ENCODE measurements at places on chromosomes 6 and 20. TPM values are rescaled to one million over a fixed set of nuclear protein-coding genes. Genes with fewer than 3 reads are reported as not detected.

DNA sequence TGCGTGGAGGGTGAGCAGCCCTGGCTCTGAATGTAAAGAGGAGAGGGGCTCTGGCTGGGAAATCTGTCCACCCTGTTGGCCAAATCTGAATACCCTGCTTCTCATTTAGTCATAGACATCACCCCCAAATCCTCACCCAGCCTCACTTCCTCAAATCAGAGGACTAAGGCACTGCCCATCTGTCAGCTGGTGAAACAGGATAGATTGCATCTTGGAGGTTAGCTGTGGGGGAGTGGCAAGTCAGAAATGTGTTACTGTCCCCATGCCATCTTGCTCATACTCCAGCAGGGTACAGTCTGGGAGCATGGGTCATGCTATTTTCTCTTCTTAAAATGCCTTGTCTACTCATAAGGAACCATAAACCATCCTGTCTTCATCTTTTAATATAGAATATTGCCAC lies 9.5 kb upstream of the DTNBP1 start:
- no peak for DNase-seq

- DNase-seq: peak; percentile 31
Observed at GRCh38 chr20:63890201-63890576, 4.7 kb upstream of the DNAJC5 start.

DNA sequence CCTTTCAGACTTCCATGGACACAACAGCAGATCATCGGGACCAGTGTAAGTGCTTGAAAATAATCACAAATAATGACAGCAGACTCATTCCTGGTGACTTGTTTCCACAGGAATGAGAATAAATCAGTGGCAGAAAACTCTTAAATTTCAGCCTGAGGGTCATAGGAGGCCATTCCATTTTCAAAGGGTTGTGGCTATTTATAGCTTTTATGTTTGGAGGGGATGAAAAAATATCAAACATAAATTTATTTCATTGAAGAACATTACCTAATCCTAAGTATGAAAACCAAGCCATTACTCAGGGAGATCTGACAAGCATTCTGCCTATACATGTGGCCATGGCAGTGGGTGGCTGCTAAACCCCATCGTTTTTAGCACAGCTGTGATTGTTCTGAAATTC lies 173.6 kb upstream of the CNR1 start:
- no peak for DNase-seq

GRCh38 chr6:63887002-63887751 lies 251.6 kb downstream of the PHF3 start:
- DNase-seq: no peak

DNA sequence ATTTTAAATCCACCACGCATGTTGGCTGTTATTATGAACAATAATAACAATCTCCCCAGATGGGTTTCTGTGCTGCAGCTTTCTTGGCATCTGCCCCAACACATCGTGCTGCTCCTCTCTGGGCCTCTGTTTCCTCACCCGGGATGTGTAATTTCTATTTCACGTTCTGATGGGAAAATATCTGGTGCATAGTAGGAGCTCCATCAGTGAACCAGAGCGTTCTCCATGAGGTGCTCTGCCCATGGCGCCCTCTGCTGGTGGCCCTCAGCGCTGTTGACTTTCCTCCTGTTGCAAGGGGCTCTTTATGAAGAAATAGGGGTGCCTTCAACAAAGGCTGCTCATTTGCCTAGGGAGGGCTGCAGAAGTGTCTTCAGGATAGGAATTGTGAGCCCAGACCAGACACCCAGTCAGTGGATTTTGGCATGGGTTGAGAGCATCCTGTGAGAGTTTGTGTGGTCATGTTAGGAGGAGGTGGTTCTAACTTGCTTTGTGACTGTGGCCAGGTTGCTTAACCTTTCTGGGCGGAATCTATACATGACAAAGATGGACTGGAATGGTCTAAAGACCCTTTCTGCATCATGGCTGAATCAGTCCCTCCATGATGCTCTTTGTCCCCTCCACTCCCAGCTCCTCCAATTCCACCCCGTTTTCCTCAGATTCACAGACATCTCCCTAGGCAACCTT lies 8.1 kb downstream of the SCRT2 start:
- peak; percentile 34 for DNase-seq

GRCh38 chr20:44083220-44083933 lies 103.6 kb downstream of the JPH2 start:
- DNase-seq: peak; percentile 58

DNA sequence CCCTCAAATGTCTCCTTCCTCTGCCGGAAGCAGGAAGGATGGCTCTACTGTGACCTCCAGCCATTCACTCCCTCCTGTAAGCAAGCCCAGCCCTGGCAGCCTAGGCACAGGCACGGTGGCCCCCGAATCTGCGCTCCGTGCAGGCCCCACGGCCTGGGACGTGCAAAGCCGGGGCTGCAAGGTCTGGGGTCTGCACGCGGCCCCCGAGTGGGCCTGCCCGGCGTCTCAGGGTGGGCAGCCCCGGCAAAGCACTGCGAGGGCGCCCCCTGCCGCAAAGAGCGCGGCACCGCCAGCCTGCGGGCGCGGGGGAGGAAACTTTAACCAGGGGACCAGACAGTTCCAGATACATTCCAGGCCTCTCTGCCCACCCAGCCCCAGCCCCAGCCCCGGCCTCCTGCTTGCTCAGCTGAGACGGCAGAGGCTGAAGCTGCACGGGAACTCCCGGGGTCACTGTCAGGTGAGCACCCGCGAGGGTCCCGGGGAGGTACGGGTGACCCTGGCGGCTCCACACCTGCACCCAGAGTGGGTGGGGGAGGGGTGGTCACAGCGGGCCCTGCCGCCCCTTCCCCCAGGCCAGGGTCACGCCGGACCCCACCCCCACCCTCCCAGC lies 98.8 kb downstream of the ASXL1 start:
- DNase-seq: peak; percentile 17

DNA sequence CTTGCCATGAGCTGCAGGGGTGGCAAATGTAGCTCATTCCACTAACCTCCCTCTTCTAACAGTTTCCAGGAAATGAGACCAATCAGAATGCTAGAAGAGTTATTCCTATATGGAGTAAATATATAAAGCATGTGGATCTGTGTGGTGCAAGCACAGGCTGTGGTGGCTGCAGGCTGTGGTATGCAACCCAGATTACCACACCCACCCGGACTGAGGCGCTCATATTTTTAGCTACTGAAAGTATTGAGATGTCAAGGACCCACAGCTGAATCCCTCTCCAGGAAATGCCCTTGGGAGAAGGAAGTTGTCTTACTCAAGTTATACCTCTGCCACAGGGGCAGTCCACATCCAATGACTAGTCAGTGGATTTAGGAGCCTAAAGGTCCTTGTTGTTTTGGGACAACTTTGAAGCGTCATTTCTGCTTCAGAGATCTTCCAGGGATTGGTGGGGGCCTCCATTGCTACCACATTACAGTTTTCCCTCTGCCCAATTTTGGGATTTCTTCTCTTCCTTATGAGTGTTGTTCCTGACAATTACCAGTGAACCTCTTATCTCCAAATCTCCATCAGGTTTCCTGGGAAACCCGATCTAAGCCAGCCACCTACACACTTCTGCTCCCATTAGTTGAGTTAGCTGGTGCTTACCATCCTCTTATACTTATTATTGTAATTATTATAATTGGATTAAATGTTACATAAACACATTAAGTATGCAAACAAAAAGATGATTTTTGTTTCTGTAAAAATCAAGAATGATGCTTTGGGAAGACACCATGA lies 12.1 kb upstream of the REPS1 start:
- no peak for DNase-seq

DNA sequence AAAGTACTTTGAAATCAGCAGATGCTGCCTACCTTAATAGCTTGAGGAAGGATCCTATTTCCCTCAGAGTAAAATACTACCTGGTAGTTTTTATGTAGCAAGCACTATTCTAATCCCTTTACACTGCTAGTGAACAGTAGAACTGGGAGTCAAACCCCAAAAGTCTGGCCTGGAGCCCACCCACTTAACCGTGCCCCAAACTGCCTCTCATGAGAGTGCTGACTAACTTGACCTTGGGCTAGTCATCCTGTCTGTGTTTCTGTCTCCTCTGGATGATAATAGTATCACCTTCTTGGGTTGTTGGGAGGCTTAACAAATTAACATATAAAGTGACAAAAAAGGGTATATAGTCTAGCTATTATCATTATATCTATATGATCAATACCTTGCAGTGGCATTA lies 140.5 kb downstream of the RCAN2 start:
- DNase-seq: no peak

The CDH26 gene
- polyA plus RNA-seq: not detected

The CFAP206 gene
- 0.09 TPM for polyA plus RNA-seq

The SMPDL3A gene
- polyA plus RNA-seq: 14.2 TPM

Data from IMR-90 (cell line).